ENCODE measurements at places on chromosomes 12 and 14.

- DNase-seq: no peak
Measured at GRCh38 chr12:70754330-70754741, 117.1 kb upstream of the PTPRB start.

DNA sequence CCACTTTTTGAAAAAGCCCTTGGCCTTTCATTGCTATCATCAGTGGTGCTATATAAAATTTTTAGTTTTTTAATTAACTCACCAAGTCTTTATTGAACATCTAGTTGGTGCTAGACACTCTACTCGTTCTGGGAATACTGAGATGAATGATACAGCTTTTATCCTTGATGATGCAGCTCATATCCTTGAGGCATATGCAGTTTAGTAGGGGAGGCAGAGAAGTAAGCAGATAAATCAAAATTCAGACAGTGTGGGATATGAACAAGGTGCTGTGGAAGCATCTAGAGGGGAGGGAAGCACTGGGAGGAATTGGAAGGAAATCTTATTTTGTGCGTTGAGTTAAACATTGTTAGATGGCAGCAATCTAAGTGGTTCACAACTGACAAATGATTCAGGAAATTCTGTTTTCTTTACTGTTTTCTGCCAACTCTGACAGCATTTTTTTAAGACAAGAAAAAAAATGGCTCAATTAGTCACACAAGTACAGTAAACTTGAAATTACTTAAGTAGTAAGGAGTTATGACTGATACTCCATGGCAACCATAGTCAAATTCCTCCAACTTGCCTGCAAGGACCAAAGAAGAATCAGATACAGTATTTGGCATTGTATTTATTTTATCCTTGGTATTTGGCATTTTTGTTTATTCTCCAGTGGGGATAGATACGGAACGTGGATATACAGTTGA, 119.2 kb downstream of the TMTC2 start:
- no peak for DNase-seq

- no peak for DNase-seq
Measured at GRCh38 chr14:36438883-36439282, 81.1 kb downstream of the NKX2-1 start.

DNA sequence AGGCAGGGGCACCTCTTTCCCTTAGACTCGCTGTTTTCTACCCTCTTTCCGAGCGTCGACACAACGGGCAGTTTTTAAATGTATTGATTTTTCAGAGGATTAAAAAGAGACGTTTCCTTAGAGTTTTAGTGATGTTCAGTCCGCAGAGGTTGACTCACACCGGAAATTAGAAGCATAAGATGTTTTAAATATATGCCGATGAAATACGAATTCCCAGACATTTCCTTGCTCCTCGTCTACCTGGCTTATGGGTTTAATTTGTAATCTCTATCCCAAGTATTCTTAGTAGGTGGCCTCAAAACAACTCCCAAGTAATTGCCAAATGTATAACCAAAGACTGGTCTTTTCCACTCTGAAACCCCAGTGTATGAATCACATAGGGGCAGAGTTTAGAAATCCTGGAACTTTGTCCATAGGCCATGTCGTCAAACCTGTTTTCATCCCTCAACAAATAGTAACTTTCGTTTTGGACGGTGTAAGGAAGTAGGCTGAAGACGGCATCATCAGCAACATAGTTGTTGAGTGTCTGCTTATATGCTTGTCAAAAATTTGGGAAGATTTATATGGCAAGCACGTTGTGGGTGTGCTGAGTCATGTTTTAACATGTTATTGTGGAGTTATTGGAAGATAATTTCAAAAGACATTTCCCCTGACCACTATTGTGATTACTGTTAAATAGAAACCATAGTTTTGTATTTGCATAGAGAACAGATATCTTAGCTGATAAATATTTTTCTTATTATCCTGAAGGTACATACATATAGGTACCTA, 824 bp downstream of the TBK1 start:
- no peak for DNase-seq

DNA sequence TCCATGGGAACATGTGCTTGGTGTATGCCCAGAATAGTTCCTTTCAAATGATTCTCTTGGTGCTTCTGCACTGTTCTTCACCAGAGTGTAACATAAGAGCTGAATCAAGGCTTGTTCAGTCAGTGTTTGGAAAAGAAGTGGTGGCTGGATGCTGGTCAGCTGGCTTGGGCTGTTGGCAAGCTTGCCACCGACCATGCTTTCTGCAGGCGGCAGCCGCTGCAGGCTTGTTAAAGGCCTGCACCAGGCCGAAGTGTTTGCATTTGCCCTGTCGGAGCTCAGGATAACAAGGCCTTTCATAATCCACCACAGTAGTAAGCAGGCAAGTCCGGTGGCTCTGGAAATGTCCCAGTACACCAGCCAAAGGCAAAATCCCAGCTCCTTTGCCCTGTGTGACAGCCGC, 26.9 kb downstream of the DAAM1 start:
- DNase-seq: no peak

DNA sequence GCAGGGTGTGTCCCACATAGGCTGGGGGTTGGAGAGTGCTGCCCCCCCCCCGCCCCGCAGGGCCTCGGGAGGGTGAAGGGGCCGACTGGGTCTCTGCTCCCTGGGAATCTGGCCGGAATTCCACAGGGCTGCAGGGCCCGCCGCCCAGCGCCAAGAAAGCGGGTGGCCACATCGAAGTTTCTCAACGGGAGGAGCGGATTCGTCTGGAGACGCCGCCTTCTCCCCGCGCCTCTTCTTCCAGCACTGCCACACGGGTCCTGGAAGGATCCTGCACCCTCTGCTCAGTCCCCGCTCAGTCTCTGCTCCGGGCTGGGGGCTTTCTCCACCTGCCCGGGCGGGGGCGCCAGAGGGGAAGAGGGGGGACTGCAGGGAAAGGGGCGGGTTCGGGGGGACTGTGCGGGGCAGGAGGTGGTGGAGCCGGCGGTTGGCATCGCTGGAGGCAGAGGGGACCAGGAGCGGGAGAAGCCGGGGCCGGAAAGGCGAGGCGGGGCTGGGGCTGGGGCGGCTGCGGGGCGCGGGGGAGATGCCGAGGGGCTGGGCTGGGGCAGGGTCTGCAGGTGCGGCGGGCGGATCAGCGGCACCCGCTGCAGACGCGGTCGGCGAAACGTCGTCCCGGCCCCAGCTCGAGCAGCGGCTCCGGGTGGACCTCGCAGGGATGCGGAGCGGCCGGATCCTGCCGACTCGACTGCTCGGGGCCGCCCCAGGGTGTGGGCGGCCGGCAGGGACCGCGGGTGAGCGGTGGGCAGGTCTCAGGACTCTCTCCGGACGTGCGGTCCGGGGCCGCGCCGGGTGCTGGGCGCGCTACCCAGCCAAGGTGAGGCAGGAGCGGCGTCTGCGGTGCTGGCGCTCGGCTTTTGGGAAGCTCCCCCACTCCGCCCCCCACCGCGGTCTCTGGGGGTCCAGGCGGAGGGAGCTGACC, 811.4 kb upstream of the TMEM132C start:
- DNase-seq: no peak

- DNase-seq: no peak
Measured at GRCh38 chr12:94587266-94588241, 62.8 kb downstream of the TMCC3 start.

DNA sequence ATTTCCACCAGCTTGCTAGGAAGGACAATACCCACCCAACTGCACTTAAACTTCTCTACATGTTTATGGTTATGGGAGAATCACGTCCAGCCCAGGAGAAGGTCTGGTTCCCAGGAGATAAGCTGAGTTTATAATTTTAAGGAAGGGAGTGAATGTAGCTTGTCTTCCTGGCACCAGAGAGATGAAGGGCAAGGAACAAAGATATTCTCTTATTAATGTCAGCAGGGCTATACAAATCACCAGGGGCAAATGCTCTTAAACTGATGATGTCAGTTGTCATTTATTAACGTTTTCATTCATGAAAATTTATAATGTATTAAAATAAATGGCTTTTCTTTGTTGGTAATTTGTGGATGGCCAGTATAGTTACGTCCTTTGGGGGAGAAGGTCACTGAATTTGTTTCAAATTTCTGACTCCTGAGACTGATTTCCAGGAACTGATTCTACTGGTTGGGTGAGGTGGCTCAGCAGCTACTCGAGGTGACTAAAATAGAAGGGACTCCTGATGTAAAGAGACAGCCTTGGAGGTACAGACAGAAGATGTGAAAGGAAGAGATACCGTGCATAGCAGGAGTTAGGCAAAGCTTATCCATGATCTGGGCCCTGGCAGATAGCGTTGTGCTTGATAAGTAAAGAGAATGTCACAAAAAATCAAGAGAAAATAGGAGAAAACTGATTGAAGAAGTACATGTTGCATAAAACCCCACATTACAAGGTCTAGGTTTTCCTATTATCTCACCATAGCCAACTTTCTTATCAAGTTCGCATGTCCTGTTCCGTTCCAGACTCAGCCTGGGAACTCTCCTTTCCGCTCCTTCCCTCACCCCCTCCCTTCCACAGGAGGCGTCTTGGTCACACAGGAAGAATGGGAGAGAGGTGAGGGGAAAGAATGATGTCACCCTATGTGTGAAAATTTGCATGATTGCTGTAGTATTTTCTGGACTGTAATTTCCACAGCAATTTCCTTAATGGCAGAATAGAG, 367.1 kb upstream of the FAR2 start:
- DNase-seq: no peak

DNA sequence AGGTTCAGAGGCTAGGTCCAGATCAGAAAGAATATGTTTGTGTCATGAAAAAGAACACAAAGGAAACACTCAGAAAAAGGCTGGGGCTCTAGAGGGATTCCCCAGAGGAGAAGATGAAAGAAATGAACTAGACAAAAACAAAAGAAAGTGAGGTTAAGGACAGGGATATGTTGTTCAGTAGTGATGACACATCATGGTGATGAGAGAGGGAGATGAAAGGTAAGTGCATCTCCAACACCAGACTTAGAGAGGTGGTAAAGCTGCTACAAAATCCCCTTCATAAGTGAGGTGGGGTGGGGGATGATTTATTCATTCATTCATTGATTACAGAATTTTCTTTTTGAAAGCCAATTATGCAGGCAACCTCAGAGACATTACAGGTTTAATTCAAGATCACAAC, 19.6 kb upstream of the SLC8A3 start:
- no peak for DNase-seq

GRCh38 chr12:119222222-119222951, 43.7 kb downstream of the HSPB8 start:
- no peak for DNase-seq

DNA sequence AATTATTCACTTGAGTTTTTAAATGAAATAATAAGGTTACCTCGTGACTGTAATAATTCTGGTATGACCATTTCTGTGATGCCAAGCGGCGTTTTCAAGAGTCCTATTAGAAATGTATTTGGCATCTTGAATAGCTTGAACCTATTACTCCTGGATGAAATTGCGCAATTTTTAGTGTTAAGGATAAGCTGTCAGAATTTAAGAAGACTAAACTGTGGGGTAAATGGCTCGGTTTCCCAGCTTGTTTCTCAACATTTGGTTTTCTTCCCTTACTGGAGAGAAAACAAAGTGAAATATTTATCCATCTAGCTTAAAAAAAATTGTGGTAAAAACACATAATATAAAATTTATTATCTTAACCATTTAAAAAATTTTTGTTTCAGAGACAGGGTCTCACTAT, 26.8 kb downstream of the PCNX1 start:
- DNase-seq: no peak

- DNase-seq: no peak
Measured at GRCh38 chr12:52628111-52628507, 9.8 kb upstream of the KRT73 start.

- no peak for DNase-seq
Measured at GRCh38 chr14:40269436-40269835, 837.2 kb upstream of the FBXO33 start.

DNA sequence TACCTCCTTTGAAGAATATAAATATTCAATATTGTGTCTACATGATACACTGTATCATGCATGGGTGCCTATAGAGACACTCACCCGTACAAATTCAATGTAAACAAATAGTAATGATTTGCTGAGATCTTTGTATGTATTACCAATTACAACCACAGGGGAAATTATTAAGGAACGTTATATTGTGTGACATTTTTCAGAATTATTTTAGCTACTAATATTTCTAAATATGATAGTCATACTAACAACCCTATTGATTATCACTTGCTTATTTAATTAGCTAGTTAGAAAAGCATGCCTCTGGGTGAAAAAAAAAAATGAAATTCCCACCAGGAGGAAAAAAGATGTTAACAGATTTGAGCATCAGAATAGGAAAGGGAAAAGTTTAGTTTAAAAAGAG, 2.1 kb downstream of the SOX5 start:
- no peak for DNase-seq

DNA sequence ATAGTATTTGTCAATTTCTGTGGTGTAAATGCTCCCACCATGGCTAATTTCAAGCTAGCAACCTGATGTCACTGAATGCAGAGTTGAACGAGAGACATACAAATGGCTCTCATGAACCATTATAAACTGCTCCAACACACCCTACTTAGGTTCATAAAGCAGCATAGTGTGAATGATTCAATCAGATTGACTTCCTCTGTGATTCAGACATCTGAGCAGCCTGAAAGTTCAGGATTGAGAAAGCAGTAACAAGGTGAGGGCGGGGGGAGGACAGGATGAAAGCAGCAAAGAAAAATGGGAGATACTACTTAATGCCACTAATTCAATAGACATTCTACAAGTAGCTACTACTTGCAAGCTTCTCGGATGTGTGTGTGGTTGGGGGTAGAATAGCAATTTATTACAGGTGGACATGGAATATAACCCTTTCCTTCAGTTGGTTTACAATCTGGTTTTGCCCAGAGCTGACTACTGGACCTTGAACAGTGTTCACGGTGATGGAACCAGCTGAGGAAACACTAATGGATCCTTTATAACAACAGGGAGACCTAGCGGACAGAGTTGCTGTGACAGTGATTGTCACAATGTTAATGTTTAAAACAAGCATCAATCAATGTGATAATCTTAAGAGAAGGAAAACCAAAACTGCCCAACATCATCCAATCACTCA, 52.5 kb upstream of the PELI2 start:
- DNase-seq: no peak

- DNase-seq: no peak
Measured at GRCh38 chr12:39287409-39287808, 155.5 kb downstream of the KIF21A start.

DNA sequence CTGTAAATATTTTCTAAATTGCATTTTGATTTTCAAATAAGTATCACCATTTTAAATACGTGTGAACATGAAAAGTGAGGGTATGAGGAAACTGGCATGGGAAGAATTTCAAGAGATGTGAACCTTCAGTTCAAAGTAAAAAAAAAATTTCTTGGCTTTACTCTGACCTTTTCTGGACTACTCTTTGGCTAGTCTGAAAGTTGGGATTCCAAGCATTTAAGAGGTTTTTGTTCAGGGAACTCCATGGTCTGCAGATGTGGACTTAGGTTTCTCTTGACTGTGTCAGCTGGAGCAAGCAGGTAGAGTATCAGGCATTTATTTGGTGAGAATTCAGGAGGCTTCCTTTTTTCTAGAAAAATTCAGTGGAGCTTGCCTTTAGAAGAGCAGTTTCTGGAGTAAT, 311.6 kb downstream of the LRIG3 start:
- DNase-seq: no peak

GRCh38 chr12:62267480-62267879, 7.3 kb downstream of the USP15 start:
- DNase-seq: no peak

GRCh38 chr12:18135086-18135485, 45.1 kb upstream of the RERGL start:
- no peak for DNase-seq

All from activated CD8-positive, alpha-beta memory T cell treated with anti-CD3 and anti-CD28 coated beads, Interleukin-2, amount 50 U/mL, for 48 hours (primary cell).